Activated B cell treated with CpG ODN at 0.5 μM for 24 hours (primary cell): ENCODE measurements at places on chromosomes 7 and 10.

GRCh38 chr7:69374044-69374425 is 224.2 kb upstream of the AUTS2 start:
- no peak for DNase-seq

- no peak for DNase-seq
These were observed 21.4 kb downstream of the C10orf120 start for GRCh38 chr10:122678266-122678665.

GRCh38 chr10:91567815-91568214 is 65.1 kb downstream of the PPP1R3C start:
- DNase-seq = no peak

- DNase-seq = no peak
These were observed 58.1 kb downstream of the CCNY start for GRCh38 chr10:35394411-35394851.

GRCh38 chr7:80726666-80727065 is 88.2 kb downstream of the CD36 start:
- DNase-seq = no peak

DNA sequence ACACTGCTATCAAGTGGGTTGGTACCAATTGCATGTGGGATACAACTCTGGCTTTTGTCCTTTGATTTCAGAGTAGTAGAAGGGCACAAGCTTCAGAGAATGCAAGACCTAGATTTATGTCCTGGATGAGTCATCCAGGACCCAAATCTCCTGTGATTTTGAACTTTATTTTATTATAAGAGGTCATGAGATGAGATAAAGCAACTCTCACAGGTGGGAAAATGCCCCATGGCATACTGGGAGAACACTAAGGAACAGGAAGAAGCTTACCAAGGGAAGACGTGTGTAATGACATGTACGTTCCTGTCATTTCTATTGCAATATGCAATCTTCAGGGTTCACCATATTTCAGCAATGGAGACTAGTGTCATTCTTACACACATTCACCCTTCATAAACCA is 966 bp downstream of the MALRD1 start:
- no peak for DNase-seq

DNA sequence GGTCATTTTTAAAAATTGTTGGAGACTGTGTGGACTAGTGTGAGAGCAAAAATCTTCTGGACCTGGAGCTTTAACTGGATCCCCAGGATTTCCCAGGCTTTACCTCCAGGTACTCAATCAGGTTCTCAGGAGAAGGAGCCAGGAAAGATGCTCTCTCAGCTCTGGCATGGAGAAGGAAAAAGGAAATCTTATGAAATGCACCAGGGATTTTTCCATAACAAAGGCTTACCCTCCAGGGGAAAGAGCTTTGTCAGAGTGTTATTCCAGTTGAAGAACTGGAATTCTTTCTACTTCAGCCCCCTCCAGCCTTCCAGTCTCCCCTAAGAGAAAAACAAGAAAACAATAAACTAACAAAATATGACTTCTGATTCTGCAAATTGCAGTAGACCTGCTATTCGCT is 436.7 kb upstream of the ANKRD30A start:
- DNase-seq = no peak

DNA sequence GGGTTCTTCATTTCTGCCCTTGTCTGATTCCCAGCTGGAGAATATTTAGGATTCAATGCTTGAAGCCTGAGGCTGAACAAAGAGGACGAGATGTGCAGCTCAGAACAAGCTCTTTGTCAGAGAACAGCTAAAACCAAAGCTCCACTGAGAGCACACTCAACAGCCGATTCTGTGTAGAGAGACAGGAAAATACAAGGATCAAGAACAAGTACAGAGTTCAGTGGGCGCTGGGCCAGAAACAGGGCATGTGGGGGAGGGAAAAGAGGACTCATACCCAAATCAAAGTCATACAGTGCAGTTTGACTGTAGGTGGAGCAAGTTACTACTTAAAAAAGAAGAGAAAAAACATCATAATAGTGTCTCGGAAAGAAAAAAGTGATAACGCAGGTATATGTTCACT is at the start of gene AGMO:
AGMO (minus strand) TSS at position 181 of the 400 bp plus-strand sequence.
- DNase-seq = no peak

GRCh38 chr7:142720986-142721385 is 28.3 kb upstream of the PRSS1 start:
- no peak for DNase-seq

DNA sequence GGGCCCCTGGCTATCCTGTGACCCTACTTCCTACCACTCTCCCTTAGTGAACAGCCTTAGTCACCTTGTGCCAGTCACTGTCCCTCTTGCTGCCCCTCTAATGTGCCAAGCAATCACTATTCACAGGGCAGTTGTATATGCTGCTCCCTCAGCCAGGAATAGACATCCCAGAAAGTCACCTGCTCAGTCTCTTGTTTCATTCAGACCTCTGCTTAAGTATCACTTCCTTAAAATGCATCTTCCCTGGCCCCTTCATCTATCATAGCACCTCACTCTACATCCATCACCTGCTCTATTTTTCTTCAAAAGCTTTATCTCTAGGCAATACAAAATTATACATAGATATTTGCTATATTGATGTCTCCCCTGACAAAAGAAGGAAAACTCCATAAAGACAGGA is 328.4 kb upstream of the NFE2L3 start:
- no peak for DNase-seq

DNA sequence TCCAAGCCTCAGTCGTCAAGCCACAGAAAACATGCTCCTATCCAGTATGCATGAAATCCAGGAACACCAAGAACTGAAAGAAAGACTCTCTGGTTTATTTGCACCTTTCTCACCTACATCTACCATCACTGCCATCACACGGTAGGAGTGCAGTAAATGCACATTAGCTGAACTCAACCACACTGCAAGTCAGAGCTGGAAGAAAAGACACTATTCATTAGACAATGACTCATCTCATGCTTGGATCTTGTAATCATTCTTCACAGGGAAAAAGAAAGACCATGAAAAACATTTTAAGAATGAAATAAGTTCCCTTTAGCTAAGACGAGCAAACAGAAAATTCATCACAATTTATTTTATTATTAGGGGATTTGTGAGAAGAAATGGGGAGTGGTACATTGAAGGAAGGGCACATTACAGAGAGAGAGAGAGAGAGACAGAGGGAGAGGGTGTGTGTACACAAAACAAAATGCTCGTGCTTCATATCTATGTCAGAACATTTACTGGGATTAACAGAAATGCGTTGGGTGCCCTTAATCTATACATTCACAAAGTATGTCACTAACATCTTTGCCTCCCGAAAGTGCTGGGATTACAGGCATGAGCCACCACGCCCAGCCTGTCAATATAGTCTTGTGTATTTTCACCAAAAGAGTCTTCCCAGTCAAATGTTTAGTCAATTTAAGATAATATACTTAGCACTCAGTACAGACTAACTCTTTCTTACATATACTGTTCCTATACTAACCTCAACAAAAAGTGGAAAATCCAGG is 324.9 kb downstream of the PARD3 start:
- DNase-seq = no peak
